NCI-H2081 (cell line): ENCODE measurements at places on chromosomes 2 and 18.

GRCh38 chr2:8609357-8609811 is 72.5 kb upstream of the ID2 start:
- DNase-seq = no peak

- no peak for DNase-seq
Measured at GRCh38 chr2:32559136-32559535, 68.7 kb upstream of the TTC27 start.

DNA sequence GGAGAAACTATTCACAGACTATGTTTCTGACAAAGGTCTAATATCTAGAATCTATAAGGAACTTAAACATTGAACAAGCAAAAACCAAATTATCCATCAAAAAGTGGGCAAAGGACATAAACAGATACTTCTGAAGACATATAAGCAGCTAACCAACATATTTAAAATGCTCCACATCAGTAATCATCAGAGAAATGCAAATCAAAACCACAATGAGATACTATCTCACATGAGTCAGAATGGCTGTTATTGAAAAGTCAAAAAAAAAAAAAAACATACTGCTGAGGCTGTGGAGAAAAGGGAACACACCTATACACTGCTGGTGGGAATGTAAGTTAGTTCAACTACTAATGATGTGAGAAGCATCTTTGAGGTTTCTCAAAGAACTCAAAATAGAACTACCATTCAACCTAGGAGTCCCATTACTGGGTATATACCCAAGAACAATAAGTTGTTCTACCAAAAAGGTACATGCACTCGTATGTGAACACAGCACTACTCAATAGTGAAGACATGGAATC is 220.4 kb upstream of the TFPI start:
- no peak for DNase-seq

DNA sequence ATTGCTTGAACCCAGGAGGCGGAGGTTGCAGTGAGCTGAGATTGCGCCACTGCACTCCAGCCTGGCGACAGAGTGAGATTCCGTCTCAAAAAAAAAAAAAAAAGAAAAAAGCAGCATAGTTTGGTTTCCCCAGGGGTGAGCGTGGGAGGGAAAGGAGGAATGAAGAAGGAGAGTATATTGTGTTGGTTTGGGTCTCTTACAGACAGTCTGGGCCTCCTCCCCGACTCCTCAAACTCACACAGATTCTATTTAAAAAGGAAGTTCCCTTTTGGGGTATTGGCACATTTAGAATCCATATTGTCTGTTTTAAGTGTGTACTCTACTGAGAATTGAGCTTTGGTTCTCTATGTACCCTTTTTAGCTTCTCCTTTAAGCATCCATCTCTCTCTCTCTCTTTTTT is 27.4 kb upstream of the SLC20A1 start:
- DNase-seq = no peak

GRCh38 chr2:236956031-236956618 is 129.6 kb upstream of the COPS8 start:
- no peak for DNase-seq
